ENCODE measurements at places on chromosomes 5 and 9. TPM values are rescaled to one million over a fixed set of nuclear protein-coding genes. Genes with fewer than 3 reads are reported as not detected.

Gene RLN2
- total RNA-seq = not detected

GRCh38 chr9:130128251-130128650 is 44.0 kb upstream of the NCS1 start:
- peak; percentile 32 for DNase-seq

GRCh38 chr5:1655496-1656270 is 131.9 kb upstream of the LPCAT1 start:
- DNase-seq = no peak

DNA sequence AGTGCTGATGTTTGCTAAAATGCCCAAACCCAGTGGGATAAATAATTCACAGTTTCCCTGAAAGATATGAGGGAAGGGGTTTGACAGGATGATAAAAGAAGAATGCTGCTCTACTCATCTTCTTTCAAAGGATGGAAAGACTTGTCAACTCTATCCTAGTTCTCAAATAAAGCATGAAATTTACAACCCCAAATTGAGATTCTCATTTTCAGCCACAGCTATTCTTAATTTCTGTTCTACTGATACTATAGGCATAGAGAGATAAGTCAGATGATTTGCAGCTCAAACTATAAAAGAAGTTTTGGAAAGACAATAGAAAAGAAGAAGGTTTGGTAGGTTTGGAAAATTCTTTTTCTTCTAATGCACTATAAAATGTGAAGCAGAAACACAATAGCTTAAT is 542.6 kb downstream of the CSNK1G3 start:
- DNase-seq = no peak

GRCh38 chr9:26612211-26612610 is 280.4 kb downstream of the CAAP1 start:
- no peak for DNase-seq

DNA sequence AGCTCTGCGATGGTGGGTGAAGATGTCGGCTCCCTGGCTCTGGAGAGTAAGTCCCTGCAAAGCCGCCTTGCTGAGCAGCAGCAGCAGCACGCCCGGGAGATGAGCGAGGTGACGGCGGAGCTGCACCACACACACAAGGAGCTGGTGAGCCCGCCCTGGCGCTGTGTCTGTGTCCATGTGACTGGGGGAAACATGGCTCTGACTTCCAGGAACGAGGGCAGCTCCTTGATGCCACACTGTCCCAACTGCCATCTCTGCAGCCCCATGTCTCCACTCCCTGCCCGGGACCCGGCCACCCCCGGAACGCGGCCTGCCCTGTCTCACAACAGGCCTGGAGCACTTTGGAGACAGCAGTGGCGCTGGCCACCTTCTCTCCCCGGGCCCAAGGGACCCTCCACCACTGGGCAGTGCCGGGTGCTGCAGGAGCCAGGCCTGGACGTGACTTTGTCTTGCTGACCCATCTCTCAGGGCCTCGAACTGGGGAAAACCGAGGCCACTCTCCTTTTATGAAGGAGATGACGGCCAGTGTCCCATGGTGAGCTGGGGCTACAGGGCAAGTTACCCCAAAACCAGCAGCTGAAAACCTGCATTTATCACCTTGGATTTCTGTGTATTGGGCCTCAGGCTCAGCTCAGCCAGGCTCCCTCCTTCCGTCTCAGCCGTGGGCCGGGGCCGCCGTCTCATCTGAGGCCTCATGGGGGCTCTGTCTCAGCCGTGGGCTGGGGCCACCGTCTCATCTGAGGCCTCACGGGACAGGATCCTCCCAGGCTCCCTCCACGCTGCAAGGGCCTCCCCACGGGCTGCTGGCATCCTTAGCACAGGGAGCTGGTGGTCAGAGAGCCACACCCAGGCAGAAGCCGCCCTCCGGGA is 28.6 kb downstream of the CEP72 start:
- peak; percentile 6 for DNase-seq

GRCh38 chr5:2505217-2505616 is 246.3 kb downstream of the IRX2 start:
- DNase-seq = no peak

DNA sequence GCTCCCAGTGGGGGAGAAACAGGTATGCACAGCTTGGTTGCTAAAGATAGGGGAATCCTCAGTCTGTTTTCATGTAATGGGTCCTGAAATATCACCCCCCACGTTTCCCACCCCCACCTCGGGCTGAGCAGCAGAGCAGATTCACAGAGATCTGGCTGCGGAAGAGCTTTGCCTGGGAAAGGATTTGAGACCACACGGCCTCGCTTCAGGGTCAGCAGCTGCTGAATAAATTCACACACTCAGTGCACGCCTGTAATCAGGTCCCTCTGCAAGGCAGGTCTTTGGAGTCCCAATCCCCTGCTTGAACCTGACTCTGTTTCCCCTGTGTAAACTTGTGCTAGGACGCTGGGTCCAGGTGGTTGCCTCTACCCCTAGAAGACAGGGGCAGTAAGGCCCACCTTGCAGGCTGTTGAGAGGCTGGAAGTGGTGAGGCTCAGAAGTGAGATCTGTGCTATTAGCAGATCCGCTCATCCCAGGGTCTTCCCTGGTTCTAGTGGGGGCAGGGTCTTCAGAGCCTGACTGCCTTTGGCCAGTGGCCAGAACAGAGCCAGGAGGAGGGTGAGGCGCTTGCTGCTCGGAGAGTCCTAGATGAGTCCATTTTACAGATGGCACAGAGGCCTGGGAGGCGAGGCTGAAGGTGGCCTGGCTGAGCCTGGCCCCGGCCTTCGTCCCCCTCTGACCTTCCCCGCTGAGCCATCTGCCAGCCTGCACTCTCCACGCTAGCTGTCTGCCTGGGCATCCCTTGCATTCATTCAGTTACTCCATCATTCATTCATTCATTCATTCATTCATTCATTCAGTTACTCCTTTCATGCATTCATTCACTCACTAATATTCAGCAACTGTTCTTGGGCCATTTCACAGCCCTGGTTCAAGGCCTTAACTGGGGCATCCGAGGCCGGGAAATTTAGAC is 16.7 kb upstream of the NEURL1B start:
- no peak for DNase-seq

Gene FBP1
- 50.5 TPM for total RNA-seq

Gene XRCC4
- total RNA-seq = 7.6 TPM

Gene FABP6
- not detected for total RNA-seq

DNA sequence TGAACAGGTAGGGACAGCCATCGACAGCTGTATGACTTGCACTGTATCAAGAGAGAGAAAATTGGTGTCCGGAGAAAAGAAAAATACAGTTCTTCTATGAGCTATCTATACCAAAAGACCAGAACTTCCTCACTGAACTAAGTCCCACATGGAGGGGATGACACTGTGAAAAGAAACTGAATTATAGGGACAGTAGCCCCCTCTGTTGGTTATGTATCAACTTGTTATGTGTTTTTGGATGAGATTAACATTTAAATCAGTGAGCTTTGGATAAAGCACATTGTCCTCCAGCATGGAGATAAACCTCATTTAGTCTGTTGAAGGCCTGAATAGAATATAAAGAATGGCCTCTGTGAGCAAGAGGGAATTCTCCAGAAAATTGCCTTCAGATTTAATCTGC is 176.6 kb upstream of the SH3GL2 start:
- DNase-seq = no peak

Gene ANKRD20A1
- 3.0 TPM for total RNA-seq

DNA sequence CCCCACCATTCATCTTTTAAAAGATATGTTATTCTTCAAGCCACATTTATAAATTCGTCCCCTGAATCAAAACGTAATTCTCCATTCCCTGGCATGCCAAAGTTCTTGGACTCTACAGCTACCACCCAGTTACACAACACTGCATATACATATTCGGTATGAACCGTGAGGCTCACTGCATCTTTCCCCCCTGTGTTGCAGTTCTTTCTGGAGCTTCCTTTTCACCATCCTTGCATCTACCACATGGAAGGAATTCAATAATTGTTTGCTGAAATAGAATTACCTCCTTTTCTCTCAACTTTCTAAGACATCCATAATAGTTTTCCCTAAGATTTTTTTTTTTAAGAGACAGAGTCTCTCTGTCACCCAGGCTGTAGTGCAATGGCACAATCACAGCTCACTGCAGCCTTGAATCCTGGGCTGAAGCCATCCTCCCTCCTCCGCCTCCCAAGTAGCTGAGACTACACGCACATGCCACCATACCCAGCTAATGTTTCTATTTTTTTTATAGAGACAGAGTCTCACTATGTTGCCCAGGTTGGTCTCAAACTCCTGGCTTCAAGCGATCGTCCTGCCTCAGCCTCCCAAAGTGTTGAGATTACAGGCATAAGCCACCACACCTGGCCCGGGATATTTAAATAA is 3.3 kb downstream of the LPAR1 start:
- no peak for DNase-seq
